ENCODE measurements at places on chromosomes 7 and 10. TPM values are rescaled to one million over a fixed set of nuclear protein-coding genes. Genes with fewer than 3 reads are reported as not detected.

TSPAN13 gene
- 1.5 TPM for total RNA-seq

DNA sequence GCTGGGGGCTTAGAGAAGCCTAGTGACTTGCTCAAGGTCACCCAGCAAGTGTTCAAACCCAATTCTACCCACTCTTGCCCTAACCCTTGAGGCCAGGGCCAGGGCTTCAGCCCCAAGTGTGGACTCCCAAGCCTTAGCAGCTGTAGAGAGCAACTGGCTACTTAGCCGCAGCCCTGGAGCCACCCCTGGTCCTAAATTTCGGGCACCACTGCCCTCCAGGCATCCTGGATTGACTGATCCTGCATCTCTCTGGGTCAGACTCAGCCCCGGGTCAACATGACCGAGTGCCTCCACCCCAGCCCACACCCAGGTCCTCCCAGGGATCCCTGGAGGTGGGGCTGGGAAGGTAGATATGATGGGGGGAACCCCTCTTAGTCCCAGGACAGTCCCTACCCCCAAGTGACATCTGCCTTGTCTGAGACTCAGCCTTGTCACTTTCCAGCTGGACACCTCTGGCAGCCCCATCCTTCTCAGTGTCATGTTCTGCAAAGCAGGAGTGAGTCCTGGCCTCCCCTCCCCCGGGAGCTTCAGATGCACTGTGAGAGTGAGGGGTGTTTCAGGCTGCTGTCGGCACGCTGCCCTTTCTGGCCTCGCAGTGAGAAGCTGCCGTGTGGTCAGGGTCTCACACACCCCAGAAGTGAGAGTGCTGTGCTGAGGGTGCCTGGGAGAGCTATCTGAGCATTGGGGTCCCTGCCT is 89.8 kb downstream of the ZMIZ1 start:
- peaks cover 2% of the 10 kb centered on the region for H3K36me3 ChIP-seq
- no peak overlapping the region for H3K4me3 ChIP-seq
- peaks cover 69% of the 10 kb centered on the region for H3K4me1 ChIP-seq
- peak overlapping the region; percentile 91 for H3K27ac ChIP-seq
- no peaks in the 10 kb centered on the region for H3K27me3 ChIP-seq

HELLS gene
- total RNA-seq = 4.9 TPM

GRCh38 chr10:110244550-110244949 is 37.1 kb downstream of the MXI1 start:
- peaks cover 5% of the 10 kb centered on the region for H3K36me3 ChIP-seq
- no peaks in the 10 kb centered on the region for H3K27me3 ChIP-seq

DNA sequence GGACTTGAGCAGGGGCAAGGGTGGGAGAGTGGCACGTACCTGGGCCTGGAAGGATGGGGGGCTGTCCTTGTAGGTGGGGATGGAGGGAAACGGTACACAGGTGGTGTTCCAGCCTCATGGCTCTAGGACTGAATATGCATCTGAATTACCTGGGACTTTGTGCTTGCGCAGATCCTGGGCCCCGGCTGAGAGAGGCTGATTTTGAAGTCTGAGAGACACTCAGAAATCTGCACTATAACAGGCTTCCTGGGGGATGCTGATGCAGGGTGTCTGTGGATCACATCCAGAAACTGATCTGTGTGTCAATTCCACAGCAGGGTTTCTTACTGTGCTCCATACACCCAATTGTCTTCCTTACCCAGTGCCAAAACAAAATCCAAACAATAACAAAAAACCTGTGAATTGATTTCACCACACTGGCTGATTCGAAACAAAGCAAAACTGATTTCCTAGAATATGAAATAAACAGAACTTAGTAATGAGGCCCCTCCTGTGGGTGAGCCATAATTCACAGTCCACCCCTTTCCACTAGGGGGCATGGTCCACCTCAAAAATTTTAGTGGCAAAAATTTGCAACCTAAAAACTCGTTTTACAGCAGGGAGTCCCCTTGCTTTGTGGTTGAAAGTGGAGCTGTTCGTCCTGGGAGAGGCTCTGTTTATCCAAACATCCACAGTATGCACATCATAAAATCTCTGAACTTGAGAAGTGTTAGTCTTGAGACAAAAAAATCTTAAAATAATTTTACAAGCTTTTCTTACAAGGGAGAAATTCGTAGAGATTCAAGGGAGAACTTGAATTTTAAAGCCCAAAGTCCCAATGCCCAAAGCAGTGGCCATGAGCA is 32.0 kb upstream of the PLEKHA1 start:
- no peak overlapping the region for H3K27ac ChIP-seq
- H3K27me3 ChIP-seq = no peaks in the 10 kb centered on the region
- H3K4me1 ChIP-seq = no peaks in the 10 kb centered on the region

GRCh38 chr7:36615852-36616540 is 108.3 kb downstream of the AOAH start:
- H3K27ac ChIP-seq = no peak overlapping the region
- H3K4me3 ChIP-seq = no peak overlapping the region
- no peak for DNase-seq
- H3K36me3 ChIP-seq = no peaks in the 10 kb centered on the region

GRCh38 chr7:101186844-101187428 is 6.8 kb upstream of the NAT16 start:
- H3K4me3 ChIP-seq = no peak overlapping the region
- no peak for DNase-seq
- H3K4me1 ChIP-seq = no peaks in the 10 kb centered on the region
- no peak overlapping the region for H3K27ac ChIP-seq
- H3K36me3 ChIP-seq = no peaks in the 10 kb centered on the region
- H3K27me3 ChIP-seq = no peaks in the 10 kb centered on the region

DNA sequence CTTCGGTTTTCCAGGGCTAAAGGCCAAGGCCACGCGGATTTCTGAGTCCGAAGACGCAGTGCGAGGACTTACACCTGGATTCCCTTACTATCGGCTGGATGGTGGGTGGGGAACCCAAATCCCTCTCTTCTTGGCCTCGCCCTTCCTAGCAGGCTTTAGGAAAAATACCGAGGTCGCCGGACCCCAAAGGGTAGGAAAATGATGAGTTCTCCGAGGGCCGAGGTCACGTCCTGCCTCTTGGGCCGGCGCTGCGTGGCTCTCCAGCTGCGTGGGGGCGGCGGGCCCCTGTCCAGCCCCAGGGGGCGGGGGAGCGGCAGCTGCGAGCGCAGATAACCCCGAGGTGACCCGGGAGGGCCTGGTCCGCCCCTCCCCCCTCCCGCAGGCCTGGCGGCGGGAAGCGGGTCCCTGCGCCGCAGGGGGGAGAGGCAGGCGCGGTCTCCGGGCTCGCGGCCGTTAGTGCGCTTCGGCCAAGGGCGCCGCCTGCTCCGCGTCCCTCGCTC is 805 bp upstream of the HMX3 start:
- H3K27me3 ChIP-seq = peaks cover 35% of the 10 kb centered on the region
- DNase-seq = no peak
- peak overlapping the region; percentile 68 for H3K4me3 ChIP-seq
- H3K36me3 ChIP-seq = no peaks in the 10 kb centered on the region
- H3K4me1 ChIP-seq = peaks cover 44% of the 10 kb centered on the region
- H3K27ac ChIP-seq = no peak overlapping the region

MAP3K8 gene
- 63.4 TPM for total RNA-seq

DNA sequence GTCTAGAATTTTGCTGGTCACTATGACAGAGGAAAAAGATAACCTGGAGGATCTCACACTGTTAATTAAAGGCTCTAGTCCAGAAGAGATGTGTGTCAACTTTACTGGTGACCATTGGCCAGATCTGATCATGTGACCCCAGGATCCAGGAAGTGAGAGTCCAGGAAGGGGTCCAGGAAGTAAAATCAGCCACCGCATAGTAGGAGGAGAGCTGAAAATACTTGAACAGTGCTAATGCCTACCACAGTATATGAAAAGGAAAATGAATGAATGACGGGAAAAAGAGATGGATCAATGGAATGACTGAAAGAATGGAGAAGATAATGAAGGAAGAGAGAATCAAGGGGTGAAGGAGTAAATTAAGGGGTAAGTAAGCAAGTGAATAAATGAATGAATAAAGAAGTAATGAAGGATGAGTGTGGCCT is 415.3 kb downstream of the RPS24 start:
- no peaks in the 10 kb centered on the region for H3K27me3 ChIP-seq
- H3K4me1 ChIP-seq = no peaks in the 10 kb centered on the region
- no peak overlapping the region for H3K27ac ChIP-seq
- no peak overlapping the region for H3K4me3 ChIP-seq

CHST15 gene
- total RNA-seq = 31.9 TPM

RPEL1 gene
- total RNA-seq = not detected

GRCh38 chr10:110023785-110024465 is 16.1 kb downstream of the ADD3 start:
- no peak overlapping the region for H3K27ac ChIP-seq
- no peaks in the 10 kb centered on the region for H3K27me3 ChIP-seq
- no peaks in the 10 kb centered on the region for H3K36me3 ChIP-seq
- H3K4me1 ChIP-seq = peaks cover 39% of the 10 kb centered on the region

DNA sequence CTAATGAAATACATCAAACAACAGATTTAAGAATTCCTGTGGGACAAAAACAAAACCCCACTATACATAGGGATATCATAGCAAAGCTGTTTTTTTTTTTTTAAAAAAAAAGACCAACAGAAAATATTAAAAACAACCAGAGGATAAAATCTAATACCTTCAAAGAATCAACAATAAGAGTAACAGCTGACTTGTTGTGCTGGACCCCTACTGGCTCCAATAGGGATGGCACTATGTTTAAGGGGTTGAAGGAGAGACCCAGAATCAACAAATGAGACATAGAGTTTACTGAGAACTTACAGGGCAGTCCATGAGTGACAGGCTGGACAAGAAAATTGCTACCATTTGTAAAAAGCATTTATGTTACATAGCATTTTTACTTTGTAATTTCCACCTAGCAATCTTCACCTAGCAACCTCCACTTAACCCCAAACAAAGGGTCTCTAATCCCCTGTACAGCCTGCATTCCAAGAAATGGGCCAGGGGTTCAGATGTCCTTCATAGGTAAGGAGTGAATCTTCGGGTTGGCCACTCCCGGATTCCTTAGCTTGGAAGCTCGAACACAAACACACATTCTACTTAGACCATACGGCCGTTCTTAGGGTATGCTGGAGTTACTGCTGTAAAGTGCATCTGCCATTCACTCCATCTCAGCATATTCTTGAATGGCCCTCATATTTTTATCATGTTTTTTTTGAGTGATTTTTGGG is 25.8 kb downstream of the ASZ1 start:
- H3K27ac ChIP-seq = no peak overlapping the region
- no peak for DNase-seq
- H3K4me3 ChIP-seq = no peak overlapping the region
- H3K36me3 ChIP-seq = no peaks in the 10 kb centered on the region

DNA sequence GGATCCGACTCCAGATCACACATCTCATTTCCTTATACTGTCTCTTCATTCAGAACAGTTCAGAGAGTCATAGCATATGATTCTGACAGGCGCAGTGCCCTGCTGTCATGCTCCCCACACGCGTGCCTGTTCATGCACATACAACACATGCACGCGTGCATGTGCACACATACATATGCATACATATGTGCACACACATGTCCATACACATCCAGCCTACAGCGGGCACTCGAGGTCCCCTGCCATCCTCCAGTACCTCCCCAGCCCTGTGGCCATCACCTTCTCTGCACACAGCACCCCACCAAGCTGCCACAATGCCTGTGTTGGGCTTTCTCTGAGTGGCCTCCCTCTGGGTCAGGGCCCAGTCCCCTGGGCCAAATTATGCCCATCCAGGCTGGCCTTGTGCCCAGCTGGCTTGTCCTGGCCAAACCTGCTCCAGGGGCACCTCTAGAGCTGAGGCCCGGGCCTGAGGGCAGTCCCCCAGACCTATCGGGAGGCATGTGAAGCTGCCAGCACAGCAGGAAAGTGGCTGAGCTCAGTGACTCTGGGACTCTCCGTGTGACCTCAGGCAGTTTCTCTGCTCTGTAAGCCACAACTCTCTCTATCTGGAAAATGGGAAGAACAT is 49.4 kb upstream of the RET start:
- no peaks in the 10 kb centered on the region for H3K36me3 ChIP-seq
- H3K27ac ChIP-seq = no peak overlapping the region
- no peak overlapping the region for H3K4me3 ChIP-seq
- DNase-seq = no peak

GRCh38 chr7:75950111-75950681 is 35.2 kb downstream of the POR start:
- H3K4me3 ChIP-seq = no peak overlapping the region
- H3K4me1 ChIP-seq = peaks cover 21% of the 10 kb centered on the region
- peaks cover 13% of the 10 kb centered on the region for H3K36me3 ChIP-seq
- H3K27me3 ChIP-seq = no peaks in the 10 kb centered on the region

GCK gene
- total RNA-seq = 1.6 TPM

DNA sequence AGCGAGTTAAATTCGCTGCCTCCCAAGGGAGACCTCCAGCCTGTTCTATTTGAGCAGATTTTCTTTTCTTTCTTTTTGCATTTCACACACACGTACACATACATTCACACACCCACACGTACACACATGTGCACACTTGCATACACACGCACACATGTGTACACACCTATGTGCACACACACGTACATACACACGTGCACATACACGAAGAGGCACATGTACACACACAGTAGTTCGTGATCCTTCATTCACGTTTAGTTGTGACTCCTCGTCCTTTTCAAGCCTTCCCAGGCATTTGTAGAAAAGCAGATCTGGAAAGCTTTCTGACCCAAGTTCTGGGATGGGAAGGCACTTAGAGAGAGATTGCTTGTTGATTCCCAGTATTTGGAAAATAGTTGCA is 290.8 kb upstream of the COBL start:
- DNase-seq = no peak
- H3K4me3 ChIP-seq = no peak overlapping the region
- no peaks in the 10 kb centered on the region for H3K4me1 ChIP-seq
- no peaks in the 10 kb centered on the region for H3K27me3 ChIP-seq
- no peaks in the 10 kb centered on the region for H3K36me3 ChIP-seq

DNA sequence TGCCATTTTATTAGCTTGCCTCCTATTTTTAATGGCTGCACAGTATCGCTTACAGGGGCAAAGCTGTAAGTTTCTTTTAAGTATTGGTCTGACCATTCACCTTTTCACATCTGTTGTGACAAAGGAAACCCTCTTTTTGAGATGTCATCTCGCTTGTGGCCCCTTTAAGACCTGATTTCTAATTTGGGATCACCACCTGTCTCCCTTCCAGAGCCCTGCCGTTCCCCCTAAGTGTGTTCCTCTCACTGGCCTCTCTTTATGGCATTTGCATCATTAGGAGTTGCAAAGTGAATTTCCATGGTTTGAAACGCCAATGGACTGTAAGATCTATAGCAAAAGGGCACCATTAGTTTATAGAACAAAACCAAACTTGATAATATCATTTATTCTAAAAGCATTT is 1.4 kb downstream of the EPDR1 start:
- DNase-seq = no peak
- H3K27me3 ChIP-seq = no peaks in the 10 kb centered on the region
- H3K4me1 ChIP-seq = peaks cover 3% of the 10 kb centered on the region
- peak overlapping the region; percentile 79 for H3K4me3 ChIP-seq
- no peaks in the 10 kb centered on the region for H3K36me3 ChIP-seq
- no peak overlapping the region for H3K27ac ChIP-seq

Data from thoracic aorta (tissue), 2 donors.